ENCODE measurements at places on chromosomes 6 and 20. TPM values are rescaled to one million over a fixed set of nuclear protein-coding genes. Genes with fewer than 3 reads are reported as not detected.

GRCh38 chr6:5099537-5099936 lies 14.4 kb downstream of the PPP1R3G start:
- no peak for DNase-seq

- DNase-seq: no peak
Observed at GRCh38 chr6:146258206-146258605, 229.3 kb downstream of the GRM1 start.

- DNase-seq: peak; percentile 30
Observed at GRCh38 chr20:31566658-31567379, 38.3 kb upstream of the ID1 start.

PPIL6 gene
- 0.60 TPM for total RNA-seq

DNA sequence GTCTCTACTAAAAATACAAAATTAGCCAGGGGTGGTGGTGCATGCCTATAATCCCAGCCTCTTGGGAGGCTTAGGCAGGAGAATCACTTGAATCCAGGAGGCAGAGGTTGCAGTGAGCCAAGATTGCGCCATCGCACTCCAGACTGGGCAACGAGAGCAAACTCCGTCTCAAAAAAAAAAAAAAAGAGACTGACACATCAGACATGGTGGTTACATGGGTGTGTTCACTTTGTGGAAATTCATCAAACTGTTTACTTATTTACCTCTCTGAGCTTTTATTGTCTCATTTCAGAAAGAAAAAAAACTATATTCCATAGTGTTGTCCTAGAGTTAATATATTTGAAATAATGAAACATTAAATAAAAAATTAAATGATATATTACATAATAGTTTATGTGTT lies 64.8 kb downstream of the MBOAT1 start:
- DNase-seq: no peak

DNA sequence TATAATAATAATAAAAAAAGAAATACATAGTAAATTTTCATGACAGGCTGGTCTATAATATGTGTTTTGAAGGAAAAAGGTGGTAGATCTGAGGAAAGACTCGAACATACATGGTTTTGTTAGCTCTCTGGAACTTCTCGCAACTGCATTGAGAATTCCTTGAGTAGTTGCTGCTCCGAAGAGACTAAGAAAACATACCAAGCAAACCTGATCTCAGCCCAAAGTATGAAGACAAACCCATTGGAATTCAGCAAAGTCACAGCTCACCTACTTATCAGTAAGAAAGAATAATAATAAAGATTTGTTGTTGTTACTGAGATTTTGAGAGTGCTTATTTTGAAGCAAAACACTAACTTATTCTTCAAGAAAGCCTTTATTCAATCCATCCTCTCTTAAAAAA lies 1107.1 kb upstream of the EYS start:
- no peak for DNase-seq

SLC22A16 gene
- not detected for total RNA-seq

LY6G5C gene
- total RNA-seq: 2.4 TPM

DNA sequence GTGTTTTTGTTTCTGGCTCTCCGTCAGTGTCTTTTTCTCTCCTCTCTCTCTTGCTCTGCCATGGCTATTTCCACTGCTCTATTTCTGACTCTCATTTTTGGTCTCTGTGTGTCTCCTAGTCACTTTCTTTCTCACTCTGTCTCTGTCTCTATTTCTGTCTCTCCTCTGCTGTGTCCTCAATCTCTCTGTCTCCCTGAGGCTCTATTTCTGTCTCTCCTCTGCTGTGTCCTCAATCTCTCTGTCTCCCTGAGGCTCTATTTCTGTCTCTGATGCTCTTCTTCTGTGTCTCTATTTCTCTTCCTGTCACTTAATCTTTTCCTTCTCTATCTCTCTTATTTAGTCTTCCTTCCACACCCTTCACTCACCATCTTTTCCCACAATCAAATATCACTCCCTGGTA lies 8.4 kb downstream of the PRSS16 start:
- no peak for DNase-seq

HLA-DRB5 gene
- total RNA-seq: 0.28 TPM

GRCh38 chr6:111777357-111777756 lies 95.9 kb downstream of the FYN start:
- no peak for DNase-seq

GRCh38 chr6:105907301-105907700 lies 178.8 kb upstream of the PRDM1 start:
- no peak for DNase-seq

DNA sequence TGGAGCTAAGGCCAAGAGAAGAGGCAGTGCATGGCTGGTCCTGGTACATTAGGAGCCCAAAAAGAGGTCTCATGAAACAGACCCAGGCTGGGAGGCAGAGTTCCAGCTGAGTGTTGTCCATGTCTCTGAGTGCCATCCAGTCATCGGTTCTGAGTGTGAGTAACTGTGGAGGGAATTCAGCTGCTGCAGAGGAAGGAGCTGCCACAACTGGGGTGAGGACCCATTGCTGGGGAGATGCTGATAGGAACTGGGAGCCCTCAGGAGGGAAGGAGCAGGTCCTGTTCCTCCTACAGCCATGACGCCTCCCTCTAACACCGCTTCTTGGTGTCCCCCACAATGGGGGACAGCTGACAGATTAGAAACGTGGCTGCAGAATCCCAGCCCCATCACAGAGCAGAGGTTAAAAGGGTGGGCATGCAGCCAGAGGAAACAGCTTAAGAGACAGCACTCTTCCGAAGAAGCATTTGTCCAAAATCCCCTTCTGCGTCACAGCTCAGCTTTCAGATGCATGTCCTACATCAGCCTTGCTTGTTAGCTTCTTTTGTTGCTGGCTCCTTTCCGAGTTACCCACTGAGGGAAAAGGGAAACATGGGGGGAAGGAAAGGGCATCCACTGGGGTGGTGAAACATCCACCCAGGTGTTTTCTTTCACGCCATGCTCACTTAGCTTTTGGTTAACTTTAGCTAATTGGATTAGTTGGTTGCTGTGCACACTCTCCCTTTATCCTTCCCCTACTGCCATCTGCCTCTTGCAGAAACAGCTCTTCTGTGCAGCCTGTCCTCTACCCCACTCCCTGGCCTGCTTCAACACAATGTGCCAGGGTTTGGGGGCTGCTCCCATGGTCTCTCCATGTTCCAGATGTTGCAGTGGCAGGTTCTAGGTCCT lies 239.2 kb downstream of the SYNDIG1 start:
- no peak for DNase-seq

- no peak for DNase-seq
Observed at GRCh38 chr6:20024316-20024673, 187.1 kb downstream of the ID4 start.

DNA sequence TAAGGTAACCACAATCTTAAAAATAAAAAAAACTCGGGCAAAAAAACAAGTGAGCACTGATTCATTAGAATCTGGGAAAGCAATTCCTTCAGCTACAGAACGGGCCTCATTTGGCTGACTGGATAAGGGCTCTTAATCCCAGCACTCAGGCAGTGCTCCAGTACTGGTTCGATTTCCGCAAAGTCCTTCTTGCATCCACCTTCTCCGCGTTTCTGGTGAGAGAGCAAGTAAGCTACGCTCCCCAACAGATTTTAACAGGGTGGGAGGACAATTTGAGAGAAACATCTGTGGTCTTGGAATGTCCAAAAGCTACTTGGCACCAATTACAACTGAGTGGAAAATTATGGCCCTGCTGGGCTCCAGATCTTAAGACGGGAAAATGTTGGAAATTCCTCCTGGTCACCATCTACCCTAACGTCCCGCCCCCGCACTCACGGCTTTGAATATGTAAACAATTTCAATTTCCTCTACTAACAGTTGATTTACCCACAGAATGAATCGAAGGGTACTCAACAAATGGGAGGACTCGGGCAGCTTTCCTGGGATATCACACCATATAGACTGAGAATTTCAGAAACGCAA lies 18.1 kb upstream of the ZSCAN9 start:
- DNase-seq: no peak

GRCh38 chr20:53974785-53975555 lies 95.4 kb downstream of the BCAS1 start:
- DNase-seq: no peak

ADGRB3 gene
- not detected for total RNA-seq

GRCh38 chr20:21291026-21291425 lies 12.1 kb upstream of the XRN2 start:
- DNase-seq: no peak

GRCh38 chr6:90218959-90219208 lies 77.8 kb downstream of the BACH2 start:
- no peak for DNase-seq

DNA sequence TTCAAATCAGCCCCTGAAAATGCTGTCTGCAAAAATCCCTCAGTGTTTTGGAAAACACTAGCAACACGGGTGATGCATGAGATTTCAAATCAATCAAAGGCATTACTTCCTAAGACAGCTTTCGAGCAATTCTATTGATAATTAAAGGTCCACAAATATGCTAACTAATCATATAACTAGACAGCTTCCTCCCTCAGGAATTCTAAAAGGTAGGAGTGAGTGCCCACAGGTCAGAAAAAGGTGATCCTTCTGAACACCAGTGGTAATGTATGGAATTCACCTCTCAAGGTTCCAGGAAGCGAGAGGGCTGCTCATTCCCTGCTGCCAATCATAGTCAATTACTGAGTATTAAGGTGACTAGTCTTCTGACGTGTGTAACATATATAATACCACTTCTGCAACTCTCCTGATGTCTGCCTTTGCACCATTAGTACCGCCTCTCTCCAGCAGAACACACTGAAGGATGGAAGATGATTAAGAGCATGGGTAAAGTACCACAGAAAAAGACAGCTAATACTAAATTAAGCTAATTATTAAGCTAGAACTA lies 16.4 kb downstream of the MAN1A1 start:
- no peak for DNase-seq

GRCh38 chr6:34317172-34317477 lies 68.3 kb upstream of the SMIM29 start:
- DNase-seq: no peak

TRIM10 gene
- not detected for total RNA-seq

- DNase-seq: no peak
Observed at GRCh38 chr20:62625516-62625915, 16.8 kb upstream of the SLCO4A1 start.

CFAP61 gene
- total RNA-seq: not detected

GRCh38 chr6:26553264-26553634 lies 15.1 kb downstream of the HMGN4 start:
- DNase-seq: peak; percentile 71

GRCh38 chr6:110878751-110879522 lies 4.4 kb downstream of the AMD1 start:
- DNase-seq: peak; percentile 30

- no peak for DNase-seq
Observed at GRCh38 chr6:56730663-56731529, 88.2 kb upstream of the DST start.

DNA sequence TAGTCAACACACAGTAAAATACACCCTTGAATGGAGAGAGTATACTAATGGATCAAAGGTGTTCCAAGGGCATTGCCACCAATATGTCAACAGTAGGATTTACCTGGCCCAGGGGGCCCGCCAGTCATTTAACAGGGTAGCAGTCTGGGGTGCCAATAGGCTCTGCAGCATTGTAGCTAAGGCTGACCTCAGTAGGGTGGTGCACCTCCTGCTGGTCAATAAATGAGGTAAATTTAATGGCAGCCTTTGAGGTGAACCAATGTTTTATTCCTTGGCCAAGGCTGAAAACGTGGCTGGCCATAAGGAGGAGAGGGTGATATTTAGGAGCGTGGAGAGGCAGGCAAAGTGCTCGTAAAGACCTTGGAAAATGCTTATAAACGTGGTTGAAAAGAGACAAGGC lies 147.2 kb downstream of the RPS12 start:
- DNase-seq: peak; percentile 5

GRCh38 chr20:40869218-40870147 lies 159.1 kb upstream of the TOP1 start:
- DNase-seq: no peak

NOTCH4 gene
- total RNA-seq: 0.88 TPM

- no peak for DNase-seq
Observed at GRCh38 chr20:47818016-47818415, 32.7 kb upstream of the SULF2 start.

C2 gene
- 1.6 TPM for total RNA-seq

TUBB1 gene
- not detected for total RNA-seq

DNA sequence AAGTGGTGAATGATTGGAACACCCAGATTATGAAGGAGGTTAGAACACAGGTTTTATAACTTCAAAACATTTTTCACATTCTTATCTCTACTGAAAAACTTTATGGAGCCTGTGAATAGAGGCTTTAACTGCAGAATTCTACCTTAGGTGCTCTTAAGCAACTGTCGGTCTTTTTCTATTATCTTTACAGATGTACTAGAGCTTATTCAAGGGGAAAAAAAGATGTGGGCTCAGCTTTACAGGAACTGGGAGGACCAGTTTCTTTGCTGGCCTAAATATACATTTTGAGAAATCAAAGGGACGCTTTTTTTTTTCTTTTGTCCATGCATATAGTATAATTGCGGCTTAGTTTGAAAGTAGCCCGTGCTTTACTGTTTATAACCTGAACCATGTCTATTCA lies 58.9 kb downstream of the UST start:
- no peak for DNase-seq

GRCh38 chr6:136226027-136226673 lies 24.0 kb downstream of the MTFR2 start:
- DNase-seq: peak; percentile 36

DNA sequence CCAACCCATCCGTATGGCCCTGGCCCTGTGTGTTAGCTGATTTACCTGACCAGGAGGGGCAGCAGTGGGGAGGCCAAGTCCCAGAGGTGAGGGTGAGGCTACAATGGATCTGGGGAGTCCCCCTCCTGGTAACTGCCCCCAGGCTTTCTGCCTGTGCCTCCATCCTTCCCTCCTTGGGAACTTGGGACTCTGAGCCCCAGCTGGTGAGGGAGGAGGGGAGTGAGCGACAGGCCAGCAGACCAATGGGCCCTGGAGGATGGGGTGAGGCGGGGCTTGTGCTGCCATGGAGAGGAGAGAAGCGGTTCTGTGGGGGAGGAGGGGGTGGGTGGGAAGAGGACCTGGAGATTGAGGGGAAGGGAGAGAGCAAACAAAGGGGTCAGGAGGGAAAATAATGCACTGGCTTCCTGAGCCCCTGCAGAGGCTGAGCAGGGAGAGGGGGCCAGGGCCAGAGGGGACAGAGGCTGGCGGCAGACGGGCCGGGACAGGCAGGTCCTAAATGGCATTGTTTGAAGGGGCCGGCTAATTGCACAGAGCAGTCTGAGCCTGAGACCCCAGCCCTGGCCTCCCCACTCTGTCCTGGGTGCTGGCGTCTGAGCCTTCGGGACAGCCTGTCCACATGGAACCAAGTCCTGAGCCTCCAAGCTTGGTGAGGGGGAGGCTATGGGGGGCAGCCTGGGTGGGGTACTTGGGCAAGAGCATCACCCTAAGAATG lies 17.5 kb downstream of the DNMT3B start:
- no peak for DNase-seq

DNA sequence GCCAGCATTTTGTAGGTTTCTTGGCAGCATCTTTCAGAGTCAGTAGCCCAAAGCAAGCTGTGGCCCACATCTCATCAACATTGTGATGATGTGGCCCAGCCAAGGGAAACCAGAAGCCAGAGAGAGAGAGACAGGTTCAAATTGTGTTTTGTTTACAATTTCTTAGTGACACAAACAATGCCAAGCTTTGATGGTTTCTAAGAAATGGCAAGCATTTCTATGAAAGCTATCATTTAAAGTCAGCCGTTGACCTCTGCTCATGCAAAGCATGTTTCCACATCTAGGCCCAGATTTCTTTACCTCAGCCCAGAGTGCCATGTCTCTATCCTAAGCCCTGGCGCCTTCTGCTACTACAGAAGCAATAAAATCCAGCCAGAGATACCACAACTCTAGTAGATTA lies 32.9 kb downstream of the GCM1 start:
- DNase-seq: no peak
